Stimulated activated CD8-positive, alpha-beta memory T cell treated with anti-CD3 and anti-CD28 coated beads, Interleukin-7, amount 100 ng/mL, for 1 hour (primary cell): ENCODE measurements at places on chromosomes 7 and 10.
A peak's percentile ranks its signal among the peaks of the same experiment; 100 is the strongest.

DNA sequence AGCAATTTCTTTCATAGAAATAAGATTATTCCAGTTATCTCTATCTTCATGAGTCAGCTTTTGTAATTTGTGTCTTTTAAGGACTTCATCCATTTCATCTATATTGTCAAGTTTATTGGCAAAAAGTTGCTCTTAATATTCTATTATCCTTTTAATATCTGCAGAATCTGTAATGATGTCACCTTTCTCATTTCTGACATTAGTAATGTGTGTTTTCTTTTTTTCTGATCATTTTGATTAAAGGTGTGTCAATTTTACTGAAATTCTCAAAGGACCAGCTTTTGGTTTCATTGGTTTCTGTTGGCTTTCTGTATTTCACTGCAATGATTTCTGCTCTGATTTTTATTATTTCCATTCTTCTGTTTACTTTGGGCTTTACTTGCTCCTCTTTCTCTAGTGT, 17.9 kb upstream of the OR2AE1 start:
- DNase-seq: no peak

- DNase-seq: no peak
Observed at GRCh38 chr7:68684996-68685395, 913.3 kb upstream of the AUTS2 start.

GRCh38 chr7:24401628-24402593, 117.9 kb downstream of the NPY start:
- no peak for DNase-seq

- no peak for DNase-seq
Observed at GRCh38 chr7:27163288-27164044, 1.9 kb downstream of the HOXA9 start.

- DNase-seq: no peak
Observed at GRCh38 chr7:106345421-106346166, 60.8 kb upstream of the NAMPT start.

- no peak for DNase-seq
Observed at GRCh38 chr7:133945497-133945896, 181.6 kb upstream of the LRGUK start.

DNA sequence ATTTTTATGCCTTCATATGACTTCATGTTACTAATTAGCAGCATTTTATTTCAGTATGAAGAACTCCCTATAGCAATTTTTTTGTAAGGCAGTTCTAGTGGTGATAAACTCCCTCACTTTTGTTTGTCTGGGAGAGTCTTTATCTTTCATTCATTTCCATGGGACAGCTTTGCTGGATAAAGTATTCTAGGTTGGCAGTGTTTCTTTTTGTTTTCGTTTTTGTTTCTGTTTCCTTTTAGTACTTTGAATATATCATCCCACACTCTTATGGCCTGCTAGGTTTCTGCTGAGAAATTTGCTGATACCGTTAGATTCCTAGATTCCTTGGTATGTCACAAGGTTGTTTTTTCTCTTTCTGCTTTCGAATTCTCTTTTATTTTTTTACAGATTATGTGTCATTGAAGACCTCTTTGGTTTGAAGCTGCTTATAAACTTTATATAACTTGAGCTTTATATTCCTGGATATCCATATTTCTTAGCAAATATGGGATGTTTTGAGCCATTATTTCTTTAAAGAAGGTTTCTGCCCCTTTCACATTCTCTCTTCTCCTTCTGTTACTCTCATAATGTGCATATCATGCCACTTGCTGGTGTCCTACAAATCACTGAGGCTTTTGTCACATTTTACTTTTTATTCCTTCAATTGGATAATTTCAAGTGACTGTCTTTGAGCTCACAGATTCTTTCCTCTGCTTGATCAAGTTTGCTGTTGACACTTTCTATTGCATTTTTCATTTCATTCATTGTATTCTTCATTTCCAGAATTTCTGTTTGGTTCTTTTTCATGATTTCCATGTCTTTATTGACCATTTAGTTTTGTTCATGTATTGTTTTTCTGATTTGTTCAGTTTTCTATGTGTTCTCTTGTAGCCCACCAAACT, 28.9 kb upstream of the AHR start:
- no peak for DNase-seq

DNA sequence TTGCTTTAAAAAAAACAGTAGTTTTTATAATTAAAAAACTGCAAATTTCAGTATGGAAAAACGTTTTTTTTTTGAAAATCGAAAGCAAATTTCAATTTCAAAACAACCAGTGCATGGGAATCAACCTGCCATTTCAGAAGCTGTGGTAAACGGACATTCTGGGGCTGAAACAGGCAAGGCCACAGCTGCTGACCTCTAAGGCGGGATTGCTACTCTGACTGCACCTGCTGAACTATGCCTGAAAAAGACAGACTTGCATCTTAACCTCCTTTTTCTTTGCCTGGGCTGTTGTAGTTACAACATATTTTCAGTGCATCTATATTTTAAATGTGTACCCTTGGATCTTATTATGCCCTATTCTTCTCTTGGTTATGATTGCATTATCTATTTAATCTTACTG, 303.0 kb upstream of the SP8 start:
- DNase-seq: no peak

DNA sequence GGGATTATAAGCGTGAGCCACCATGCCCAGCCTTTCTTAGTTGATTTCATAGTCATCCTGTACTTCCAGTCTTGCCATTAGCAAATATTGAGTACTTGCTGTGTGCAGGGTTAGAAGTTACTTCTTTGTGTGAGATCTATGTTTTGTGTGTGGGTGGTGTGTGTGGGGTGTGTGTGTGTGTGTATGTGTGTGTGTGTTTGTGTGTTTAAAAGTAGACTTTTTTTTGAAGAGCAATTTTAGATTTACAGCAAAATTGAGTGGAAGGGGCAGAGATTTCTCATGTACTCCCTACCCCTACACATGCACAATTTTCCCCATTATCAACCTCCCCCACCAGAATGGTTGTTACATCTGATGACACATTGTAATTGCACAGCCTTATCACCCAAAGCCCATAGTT, 48.2 kb downstream of the KAT6B start:
- no peak for DNase-seq

GRCh38 chr10:20181434-20181833, 365.2 kb downstream of the PLXDC2 start:
- DNase-seq: no peak

GRCh38 chr10:132735923-132736391, 50.0 kb downstream of the NKX6-2 start:
- DNase-seq: no peak

GRCh38 chr7:96045919-96046318, 273.6 kb downstream of the DYNC1I1 start:
- no peak for DNase-seq

- DNase-seq: no peak
Observed at GRCh38 chr10:125016123-125016522, 74.2 kb downstream of the ZRANB1 start.

- DNase-seq: peak; percentile 28
Observed at GRCh38 chr10:5317547-5318107, 47.1 kb upstream of the UCN3 start.

- DNase-seq: no peak
Observed at GRCh38 chr10:130025326-130025725, 61.3 kb upstream of the EBF3 start.

DNA sequence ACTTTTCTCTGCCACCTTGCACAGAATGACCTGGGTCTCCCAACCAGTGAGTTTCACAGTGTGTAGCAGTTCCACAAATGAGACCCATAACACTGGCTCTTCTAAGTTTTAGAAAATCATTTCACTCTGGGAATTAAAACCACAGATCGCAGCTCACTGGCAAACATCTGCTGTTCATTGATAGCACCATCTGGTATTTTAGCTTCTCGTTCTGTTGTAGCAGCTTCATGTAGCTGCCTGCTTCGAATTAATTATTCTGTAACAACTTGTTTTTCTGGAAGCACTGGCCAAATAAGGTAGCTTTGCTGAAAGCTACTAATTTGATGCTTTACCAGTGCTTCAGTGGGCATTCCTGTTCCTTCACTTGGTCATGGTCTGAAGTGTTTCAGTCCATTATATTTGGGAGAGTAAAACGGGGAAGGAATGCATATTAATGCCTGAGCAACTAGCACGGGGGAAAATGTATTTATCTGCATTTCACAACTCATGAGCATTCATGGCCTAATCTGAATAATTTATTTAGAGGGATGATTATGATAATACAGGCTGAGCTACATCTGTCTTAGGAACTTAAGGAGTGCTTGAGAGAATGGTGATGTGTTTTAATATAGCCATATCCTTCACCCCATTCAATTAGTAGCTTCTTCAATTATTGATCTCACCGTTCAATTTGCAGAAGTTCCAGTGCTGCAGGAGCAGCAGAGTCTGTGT, 447.4 kb downstream of the XPNPEP1 start:
- DNase-seq: no peak
